ENCODE measurements at places on chromosomes 4 and X.

DNA sequence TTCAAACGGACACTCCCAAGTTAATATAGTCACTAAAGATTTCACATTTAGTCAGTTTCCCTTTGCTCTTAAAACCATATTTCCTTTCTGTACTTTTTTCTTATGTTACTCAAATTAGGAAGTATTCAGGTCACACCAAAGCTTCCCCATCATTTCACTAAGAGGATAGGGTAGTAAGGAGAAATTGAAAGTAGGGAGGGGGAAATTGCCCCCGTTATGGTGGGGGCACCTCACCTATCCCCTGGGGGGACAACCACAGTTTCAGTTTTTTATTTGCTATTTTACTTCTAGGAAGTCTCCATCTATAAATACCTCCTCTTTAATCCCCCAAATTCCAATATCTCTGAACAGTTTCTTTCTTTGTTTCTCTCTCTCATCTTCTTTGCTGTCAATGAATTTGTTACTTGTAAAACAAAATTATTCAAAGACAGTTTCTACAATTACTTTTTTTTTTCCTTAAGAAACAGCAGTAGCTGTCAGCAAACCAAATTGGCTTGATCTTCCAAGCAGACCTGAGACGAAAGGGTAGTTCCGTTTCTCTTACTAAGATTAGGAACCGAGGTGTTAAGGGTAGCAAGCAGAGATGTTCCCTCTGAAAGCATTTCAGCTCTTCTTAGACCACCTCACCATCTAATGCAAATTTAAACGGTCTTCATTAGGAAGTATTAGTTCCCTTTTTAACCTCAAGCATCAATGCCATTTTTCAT is 160.2 kb upstream of the KLF3 start:
- DNase-seq: no peak

DNA sequence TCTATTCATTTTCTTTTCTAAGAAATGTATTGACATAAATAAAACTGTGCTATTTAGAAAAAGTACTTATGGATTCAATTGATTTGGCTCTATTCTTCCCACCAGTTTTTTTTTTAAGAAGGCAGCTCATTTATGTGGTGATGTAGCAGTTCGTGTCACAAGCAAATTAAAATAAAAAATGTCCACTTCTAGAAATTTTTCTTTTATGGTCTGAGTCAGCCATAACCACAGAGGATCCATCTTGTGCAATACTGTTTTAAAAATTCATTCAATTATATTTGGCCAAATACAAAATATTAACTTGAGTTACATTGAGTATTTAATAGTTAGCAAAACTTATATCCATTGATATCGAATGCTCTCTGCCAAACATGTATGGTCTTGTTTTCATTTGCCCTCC is 207.9 kb upstream of the FAT1 start:
- no peak for DNase-seq

DNA sequence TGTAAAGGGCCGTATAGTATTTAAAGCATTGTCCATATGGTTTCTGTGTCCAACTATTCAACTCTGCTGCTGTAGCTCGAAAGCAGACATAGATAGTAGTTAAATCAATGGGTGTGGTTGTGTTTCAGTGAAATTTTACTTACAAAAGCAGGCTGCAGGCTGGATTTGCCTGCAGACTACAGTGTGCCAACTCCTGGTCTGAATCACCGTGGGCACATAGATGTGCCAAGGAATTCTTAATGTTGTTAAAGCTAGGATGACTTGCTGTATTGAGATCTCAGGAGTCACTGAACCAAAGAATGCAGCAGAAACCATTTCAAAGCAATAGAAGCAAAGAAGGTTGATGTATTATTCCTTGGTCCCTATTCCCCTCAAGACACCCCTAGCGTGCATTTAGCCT is 379.0 kb downstream of the STIM2 start:
- DNase-seq: no peak

DNA sequence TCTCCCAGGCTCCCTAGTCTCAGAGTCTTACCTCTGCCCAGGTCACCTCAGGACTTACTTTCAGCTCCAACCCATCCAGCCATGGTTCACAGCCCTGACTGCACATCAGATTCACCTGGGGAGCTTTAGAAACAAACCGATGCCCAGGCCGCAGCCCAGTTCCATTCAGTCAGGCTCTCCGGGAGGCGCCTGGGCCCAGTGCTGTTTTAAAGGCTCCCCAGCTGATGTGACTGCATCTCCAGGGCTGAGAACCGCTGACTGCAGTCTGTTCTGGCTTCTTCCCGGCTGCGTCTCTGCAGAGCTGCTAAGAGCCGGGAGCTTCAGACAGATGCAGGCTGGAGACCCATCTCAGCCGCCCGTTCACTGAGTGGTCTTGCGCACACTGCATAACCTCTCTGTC is 44.4 kb upstream of the LGI2 start:
- no peak for DNase-seq

GRCh38 chrX:28981952-28982351 is 394.7 kb downstream of the IL1RAPL1 start:
- DNase-seq: no peak

DNA sequence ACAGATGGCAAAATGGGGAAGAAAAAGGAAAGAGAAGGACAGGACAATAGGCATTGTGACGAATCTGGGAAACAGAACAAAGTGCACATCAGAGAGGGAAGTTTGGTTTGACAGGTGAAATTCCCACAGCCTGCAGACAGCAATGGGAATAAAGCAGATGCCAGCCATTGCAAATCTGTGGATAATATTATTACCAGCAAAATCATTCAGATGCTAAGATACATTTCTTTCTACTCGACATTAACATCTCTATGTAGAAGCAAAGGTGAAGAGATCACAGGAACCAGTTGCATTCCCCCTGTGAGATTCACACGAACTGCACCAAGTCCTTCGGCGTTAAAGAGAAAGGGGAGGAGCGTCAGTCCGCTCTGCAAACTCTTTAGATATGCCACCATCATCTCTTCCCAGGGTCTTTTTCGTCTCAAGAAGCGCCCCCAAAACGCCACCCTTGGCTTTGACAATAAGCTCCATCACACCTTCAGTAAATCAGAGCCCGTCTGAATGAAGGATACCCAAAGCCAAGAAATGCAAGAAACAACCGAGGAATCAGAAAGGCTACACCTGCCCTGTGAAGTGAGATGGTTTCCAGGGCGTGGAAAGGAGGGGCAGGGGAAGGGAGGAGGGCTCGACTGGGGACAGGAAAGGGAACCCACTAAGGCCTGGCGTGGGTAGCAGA is 1.9 kb downstream of the NEUROG2 start:
- DNase-seq: peak; percentile 14

GRCh38 chrX:13805241-13805640 is 11.7 kb downstream of the GPM6B start:
- no peak for DNase-seq

DNA sequence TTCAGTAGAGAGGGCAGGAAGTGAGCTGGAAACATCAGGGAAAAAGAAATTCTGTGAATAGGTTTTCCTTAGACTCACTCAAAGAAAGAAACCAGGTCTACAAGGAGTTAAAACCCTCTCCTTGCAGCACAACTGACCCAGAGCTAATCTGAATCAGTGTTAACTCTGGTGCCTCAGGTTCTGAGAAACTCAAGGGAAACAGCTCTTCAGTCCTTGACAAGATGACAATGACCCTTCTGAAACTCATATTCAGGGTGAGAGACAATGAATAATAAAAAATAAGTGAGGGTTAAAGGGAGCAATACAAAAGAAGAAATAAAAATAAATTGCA is 903.6 kb downstream of the STPG2 start:
- no peak for DNase-seq

- no peak for DNase-seq
These were observed 55.8 kb downstream of the IL1RAPL2 start for GRCh38 chrX:104621781-104622180.

DNA sequence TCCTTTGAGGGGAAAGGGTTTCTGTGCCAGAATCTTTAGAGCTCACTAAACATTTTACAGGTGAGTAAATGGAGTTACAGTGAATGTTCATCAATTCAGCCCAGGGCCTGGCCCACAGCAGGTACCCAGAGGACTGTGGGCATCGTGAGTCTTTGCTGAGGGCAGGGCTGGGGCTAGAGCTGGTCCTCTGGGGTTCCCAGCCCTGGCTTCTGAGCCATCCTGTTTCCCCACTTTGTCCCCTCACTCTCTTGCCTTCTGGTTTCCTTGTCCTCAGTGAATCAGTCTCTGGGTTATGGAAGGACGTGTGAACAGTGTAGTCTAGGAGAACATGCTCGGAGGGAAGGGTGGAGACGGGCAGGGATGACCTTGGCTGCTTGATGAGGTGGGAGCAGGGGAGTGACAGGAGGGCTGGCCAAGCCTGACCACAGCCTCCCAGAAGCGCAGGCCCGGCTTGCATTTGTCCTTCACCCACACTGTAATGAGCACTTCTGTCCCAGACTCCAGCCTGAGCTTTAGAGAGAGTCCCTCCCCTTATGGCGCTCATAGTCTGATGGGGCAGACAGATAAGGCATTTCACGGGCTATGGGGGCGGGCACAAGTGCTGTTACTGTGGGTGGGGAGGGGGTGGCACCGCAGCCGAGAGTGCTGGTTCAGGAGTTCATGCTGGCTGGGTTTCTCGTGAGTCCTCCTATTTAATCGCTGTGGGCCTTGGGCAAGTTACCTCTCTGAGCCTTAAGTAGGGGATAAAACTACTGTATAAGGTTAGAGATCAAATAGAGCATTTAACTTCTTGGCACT is 17.3 kb downstream of the TBC1D14 start:
- peak; percentile 31 for DNase-seq

DNA sequence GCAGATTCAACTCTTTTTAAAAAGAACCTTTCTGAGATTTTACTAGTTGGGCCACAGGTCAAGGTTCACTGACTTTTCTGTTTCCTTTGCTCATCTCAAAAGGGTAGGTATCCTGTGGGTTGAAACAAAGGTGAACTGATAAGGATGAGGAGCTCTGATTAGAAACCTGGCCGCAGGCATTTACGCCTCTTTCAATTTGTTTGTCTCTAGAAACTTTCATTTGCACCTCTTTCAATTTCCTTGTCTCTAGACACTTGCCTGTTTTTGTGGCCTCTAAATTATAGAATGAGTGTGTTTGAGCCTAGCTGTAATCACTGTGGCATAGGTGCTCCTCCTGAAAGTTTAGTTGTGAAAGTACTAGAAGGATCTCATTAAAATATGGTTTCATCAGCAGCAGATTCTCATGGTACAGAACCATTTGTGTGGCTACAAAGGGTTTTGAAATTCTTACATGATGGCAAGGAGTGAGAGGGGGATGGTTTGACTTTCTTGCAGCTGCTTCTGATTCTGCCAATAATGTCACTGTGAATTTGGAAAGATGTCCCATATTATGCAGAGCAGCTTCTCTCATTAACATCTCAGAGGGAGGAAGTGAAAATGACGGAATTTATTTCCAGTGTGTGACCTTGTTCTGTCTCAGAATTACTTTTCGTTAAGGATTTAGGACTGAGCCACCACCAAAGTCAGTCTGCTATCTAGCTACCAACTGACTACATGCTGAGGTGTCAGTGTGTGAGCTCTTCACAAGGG is 142.2 kb downstream of the SH2D1A start:
- DNase-seq: no peak

- DNase-seq: no peak
These were observed 86.9 kb downstream of the EVC start for GRCh38 chr4:5797866-5798265.

DNA sequence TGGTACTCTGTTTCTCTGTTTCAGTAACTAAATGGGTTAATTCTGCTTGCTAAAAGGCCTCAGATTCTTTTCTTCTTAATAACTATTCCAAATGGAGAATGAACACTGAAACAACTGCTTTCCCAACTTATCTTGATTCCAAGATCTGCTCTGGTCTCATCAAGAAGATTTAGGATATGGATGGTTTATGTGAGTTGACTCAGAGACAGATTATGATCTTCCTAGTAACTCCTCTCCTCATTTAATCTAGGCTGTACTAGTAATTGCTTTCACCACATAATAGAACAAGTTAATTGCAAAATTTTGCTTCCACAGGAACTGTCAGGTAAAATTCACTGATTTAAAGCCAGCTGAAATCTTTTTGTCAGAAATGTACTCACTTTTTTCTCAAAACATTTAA is 537.1 kb downstream of the GRID2 start:
- DNase-seq: no peak
